NCI-H774 (cell line): ENCODE measurements at places on chromosomes 2 and 18.

GRCh38 chr2:77571545-77571944 lies 49.4 kb upstream of the LRRTM4 start:
- DNase-seq: no peak

GRCh38 chr2:86610871-86611270 lies 12.8 kb downstream of the RNF103 start:
- DNase-seq: no peak

DNA sequence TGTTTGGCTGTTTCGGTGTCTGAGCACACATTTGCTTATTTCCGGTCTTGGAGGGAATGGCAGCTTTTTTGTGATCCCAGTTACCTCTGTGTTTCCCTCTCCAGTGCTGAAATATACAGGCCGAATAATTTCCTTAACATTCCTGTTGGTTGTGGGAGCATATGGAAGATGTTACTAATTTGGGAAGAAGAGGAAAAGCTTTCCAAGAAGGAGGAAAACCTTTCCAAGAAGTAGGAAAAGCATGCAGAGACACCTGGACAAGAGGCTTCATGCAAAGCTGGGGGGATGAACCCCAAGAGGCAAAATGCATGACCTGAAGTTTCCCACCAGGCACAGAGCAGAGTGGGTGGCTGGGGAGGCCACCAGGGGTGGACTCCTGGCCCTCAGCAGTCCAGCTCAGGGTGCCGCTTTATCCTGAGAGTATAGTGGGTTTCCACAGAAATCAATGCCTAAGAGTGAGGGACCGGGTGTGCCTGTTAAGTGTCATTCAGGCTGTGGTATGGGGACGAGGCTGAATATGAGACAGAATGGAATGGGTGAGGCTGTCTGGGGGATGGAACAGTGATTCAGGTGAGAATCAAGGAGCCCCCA lies 25.5 kb upstream of the GNAL start:
- DNase-seq: no peak

DNA sequence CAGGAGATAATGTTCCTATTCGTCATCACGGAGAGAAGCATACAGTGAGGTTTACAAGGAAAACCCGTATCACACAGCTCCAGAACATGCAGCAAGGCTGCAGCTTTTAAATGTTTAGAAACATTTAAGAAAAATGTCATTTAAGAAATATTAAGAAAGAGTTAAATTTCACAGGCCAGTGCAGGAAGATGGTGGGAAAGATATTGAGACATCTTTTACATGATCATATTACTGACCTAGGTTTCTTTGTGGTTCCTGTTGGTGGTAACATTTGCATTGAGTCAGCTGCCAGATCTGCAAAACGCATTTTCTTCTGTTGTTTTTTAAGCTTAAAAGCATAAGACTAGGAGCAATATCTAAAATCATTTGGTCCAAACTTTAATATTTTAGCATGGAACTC lies 44.9 kb downstream of the CPO start:
- DNase-seq: no peak

DNA sequence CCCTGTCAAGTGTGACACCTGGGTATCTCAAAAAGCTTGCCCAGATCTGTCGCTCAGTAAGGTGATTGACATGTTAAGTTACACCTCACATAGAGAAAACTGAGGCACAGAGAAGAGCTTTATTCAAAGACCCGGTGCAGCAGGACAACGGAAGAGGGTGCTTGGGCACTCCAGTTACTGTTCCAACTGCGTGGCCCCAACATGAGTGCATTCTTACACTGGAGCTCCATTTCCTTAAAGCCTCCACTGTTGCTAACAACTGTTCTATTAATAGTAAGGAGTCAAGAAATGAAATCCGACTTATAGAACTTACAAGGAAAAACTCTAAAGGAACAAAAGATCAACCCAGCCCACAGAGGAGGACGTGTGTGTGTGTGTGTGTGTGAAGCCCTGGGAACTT lies 54.8 kb upstream of the REV1 start:
- no peak for DNase-seq
